ENCODE measurements at places on chromosomes 4 and X.

DNA sequence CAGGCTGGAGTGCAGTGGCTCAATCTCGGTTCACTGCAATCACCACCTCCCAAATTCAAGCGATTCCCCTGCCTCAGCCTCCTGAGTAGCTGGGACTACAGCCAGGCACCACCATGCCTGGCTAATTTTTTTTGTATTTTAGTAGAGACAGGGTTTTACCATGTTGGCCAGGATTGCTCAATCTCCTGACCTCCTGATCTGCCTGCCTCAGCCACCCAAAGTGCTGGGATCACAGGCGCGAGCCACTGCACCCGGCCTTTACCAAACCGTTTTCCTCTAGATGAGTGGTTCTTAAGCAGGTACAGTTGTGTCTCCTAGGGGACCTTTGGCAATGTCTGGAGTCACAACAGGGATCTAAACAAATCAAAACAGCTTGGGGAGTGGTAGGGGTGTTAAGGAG, 11.6 kb downstream of the AMELX start:
- DNase-seq, result no peak

GRCh38 chr4:186216465-186217024, 10.8 kb upstream of the KLKB1 start:
- DNase-seq, result no peak

DNA sequence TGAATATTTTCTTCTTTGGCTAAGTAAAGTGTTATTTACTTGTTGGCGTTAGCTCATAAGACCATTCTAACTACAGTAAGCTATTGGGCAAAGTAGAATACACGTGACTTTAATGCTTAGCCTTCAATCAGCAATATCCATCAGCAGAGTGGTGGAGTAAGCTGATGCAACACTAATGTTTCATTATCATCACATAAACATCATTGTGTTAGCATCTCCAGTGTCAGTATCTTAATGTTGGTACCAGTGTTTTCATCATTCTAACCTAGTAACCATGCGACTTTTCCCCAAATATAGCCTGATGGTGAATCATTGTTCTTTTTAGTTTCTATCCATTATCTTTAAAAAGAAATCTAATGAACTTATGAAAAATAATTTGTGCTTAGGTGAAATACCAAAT, 48.5 kb downstream of the APOOL start:
- no peak for DNase-seq

- DNase-seq, result no peak
These were observed 58.0 kb downstream of the FAM53A start for GRCh38 chr4:1626151-1626550.

DNA sequence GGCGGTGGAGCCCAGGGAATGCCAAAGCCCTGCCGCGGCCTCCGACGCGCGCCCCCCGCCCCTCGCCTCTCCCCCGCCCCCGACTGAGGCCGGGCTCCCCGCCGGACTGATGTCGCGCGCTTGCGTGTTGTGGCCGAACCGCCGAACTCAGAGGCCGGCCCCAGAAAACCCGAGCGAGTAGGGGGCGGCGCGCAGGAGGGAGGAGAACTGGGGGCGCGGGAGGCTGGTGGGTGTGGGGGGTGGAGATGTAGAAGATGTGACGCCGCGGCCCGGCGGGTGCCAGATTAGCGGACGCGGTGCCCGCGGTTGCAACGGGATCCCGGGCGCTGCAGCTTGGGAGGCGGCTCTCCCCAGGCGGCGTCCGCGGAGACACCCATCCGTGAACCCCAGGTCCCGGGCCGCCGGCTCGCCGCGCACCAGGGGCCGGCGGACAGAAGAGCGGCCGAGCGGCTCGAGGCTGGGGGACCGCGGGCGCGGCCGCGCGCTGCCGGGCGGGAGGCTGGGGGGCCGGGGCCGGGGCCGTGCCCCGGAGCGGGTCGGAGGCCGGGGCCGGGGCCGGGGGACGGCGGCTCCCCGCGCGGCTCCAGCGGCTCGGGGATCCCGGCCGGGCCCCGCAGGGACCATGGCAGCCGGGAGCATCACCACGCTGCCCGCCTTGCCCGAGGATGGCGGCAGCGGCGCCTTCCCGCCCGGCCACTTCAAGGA, at the start of gene FGF2:
Gene FGF2, plus strand, starts transcription at position 279 of the 705 bp plus-strand sequence. Its CDS starts 344 bp downstream, at position 623.
- DNase-seq, result peak; percentile 11

- DNase-seq, result no peak
These were observed 128.6 kb upstream of the NPY2R start for GRCh38 chr4:155079871-155080270.

- no peak for DNase-seq
These were observed 2.9 kb downstream of the TMSB4X start for GRCh38 chrX:12977761-12978204.

GRCh38 chr4:183936574-183937345, 31.7 kb downstream of the STOX2 start:
- DNase-seq, result no peak

- DNase-seq, result no peak
These were observed 116.0 kb downstream of the PACRGL start for GRCh38 chr4:20816287-20816686.
